GM19239 (cell line): ENCODE measurements at places on chromosomes 12 and 14.
A peak's percentile ranks its signal among the peaks of the same experiment; 100 is the strongest.

GRCh38 chr12:58504143-58504938 is 416.0 kb downstream of the LRIG3 start:
- no peak for DNase-seq

DNA sequence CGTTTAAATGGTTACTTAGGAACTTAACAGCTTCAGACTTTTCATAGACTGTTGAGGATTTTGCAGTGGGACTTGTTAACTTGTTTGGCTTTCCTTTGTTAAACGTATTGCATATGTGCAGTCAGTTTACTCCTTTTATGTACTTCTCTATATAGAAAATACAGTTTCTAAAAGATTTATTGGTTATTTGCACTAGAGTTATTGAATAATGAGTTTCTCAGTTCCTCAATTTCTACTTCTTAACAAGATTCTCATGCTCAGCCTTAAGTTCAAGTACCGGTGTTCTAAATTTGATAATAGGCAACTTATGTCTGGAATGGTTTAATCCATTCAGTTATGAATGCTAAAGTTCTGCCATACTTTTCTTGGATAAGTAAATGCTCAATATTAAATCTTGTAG is 919 bp downstream of the PSMA3 start:
- DNase-seq, result no peak

GRCh38 chr14:101875727-101876554 is 88.4 kb upstream of the DYNC1H1 start:
- DNase-seq, result no peak

DNA sequence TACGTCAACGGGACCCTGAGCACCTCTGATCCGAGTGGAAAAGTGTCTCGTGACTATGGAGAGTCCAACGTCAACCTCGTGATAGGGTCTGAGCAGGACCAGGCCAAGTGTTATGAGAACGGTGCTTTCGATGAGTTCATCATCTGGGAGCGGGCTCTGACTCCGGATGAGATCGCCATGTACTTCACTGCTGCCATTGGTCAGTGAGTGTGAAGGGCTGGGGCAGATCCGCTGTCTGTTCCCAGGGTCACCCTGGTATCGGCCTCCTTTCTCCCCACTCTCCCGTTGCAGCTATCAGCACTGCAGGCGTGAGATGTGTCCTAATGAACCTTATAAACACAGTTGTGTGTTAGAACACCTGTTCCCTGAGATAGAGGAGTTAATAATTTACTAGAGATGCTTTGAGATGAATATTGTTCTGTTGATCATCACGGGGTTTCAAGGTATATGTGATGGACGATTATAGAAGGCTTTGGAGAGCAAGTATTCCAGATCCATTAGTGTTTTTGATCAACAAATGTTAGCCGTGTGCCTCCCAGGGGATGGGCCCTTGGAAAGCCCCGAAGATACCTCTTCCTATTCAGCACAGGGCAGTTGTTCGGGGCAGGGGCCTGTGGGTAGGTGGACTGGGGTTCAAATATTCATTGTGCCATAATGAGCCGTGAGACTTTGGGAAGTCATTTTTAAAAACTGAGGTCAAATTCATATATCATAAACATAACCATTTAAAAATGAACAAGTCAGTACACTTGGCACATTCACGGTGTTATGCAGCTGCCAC is 33.6 kb downstream of the ADGRD1 start:
- DNase-seq, result no peak

DNA sequence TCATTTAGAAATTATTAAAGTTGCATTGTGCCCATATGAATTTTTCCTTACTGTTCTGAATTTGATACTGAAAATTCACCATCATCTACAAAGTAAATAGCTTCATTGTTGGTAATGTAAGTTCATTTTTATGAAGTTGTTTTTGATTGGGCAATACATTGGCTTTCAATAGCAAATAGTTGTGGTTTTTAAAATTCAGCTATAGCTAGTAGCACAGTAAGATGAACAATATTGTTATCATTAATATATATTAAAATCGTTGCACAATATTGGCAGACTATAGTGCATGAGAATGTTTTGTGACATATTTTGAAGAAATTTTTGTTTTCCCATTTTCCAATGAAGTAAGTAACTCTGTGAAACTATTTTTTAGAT is 575.0 kb downstream of the PRKD1 start:
- no peak for DNase-seq

- no peak for DNase-seq
These were observed 386.7 kb upstream of the NOVA1 start for GRCh38 chr14:26984311-26985177.

- DNase-seq, result no peak
These were observed 131.6 kb downstream of the PPFIA2 start for GRCh38 chr12:81627336-81628189.

- DNase-seq, result peak; percentile 40
These were observed 165.1 kb downstream of the MON2 start for GRCh38 chr12:62631471-62632410.

GRCh38 chr14:61229475-61229888 is 51.7 kb downstream of the TMEM30B start:
- no peak for DNase-seq

DNA sequence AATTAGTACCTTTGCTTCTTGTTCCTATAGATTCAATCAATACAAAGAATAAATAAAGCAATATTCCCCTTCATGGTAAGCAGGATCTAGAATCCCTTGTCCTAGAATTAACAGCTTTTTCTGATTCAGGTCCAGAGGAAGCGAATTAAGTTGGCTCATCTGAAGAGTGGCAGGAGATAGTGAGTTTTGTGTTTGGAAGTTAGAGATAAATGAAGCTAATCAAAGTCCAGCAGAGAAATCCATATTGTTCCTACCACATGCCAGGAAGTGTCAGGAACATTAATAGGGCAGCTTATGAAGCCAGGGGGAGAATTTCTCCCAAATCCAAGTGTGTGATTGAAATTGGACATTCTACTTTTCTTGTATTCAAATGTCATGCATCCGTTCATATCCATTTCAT is 13.9 kb downstream of the CAPZA3 start:
- DNase-seq, result no peak
